ENCODE measurements at places on chromosomes 7 and 10.

DNA sequence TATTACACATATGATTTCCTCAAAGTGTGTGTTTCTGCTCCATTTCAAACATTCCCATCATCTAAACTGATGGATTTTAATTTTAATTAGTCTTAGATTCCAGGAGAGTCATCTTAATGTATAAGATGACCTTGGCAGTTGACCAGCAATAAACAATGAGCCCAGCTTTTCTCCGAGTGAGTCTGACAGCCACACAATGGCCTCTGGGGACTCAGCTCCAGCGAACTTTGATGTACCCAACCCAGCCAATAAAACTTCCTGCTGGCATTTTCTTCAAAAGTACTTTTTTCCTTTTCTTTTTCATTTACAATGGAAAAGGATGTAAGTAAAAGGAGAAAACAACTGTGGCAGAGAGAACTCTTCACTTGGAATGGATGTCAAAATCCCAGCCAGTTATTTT is 139.1 kb upstream of the CTBP2 start:
- DNase-seq = no peak

GRCh38 chr10:57955076-57955475 is 312.6 kb downstream of the IPMK start:
- no peak for DNase-seq

GRCh38 chr7:11206177-11206899 is 232.7 kb downstream of the PHF14 start:
- peak; percentile 41 for DNase-seq

DNA sequence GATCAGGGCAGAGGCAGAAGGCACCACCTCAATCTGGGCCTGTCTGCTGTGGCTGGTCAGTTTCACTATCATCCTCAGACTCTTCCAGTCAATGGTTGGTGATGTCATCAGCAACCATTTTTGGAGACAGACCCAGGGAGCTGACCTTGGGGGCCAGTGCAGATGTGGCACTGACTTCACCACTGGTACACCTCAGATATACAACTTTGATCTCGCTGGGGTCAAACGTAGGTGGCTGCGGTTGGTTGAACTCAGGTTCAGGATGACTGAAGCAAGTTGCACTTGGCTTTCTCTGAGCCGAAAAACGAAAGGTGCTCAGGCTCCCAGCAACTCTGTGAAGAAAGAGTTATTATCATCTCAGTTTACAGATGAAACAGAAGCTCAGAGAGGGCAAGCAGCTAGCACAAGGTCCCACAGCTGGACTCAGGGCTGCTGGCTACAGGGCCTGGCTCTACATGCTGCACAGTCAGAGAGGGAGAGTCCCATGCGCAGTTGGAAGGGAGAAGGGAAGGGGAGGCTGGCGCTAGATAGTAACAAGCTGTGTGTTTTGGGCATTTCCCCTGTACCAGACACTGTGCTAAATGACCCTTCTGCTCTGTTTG is 27.2 kb downstream of the ANKRD16 start:
- DNase-seq = no peak

DNA sequence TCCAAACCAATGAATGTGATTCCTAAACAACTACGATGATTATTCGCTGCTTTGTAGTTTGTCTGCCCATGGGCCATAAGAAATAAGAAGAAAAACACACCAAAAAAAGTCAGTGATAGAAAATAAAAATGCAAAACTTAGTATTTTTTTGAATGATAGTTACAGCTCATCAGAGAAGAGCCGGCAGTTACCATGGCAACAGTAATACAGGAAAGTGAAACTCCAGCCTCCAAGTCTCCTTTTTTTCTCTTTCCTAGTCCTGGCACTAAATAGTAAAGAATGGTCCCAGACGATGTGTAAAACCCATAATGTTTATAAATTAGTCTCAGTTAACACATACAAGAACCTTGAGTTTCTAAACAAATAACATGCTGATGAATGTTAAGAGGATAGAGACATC is 21.6 kb upstream of the LHFPL3 start:
- DNase-seq = no peak

DNA sequence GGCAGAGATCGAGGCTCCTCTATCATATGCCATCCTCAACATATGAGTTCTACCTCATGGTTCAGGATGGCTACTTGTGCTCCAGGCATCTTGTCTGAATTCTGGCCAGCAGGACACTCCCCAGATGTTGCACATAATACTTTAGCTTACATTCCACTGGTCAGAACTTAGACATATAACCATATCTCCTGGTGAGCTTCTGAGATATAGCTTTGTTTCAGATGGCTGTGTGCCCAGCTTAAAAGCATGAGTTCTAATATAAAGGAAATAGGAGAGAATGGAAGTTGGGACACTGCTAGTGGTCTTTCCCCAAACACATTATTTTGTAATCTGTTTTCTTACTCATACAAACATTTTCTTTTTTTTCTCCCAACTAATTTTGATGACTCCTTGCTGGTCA is 50.8 kb upstream of the IFRD1 start:
- no peak for DNase-seq

DNA sequence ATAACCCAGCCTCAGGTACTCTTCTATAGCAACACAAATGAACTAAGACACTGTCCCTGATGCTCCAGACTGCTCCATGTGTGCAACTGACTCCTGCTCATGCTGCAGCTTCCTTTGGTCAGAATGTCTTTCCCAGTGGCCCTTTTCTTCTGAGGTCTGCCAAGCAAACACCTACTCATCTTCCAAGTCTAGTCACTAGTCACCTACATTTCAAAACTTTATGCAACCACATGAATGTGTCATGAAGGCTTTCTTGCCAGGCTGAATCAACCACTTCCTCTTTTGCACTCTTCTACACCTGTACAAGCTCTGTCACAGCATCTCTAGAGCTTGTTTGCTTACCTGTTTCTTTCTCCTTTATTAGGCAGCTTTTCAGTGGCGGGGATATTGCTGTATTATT is 75.8 kb downstream of the LSMEM1 start:
- DNase-seq = no peak

- DNase-seq = no peak
Measured at GRCh38 chr7:47285860-47286491, 295.9 kb downstream of the TNS3 start.

DNA sequence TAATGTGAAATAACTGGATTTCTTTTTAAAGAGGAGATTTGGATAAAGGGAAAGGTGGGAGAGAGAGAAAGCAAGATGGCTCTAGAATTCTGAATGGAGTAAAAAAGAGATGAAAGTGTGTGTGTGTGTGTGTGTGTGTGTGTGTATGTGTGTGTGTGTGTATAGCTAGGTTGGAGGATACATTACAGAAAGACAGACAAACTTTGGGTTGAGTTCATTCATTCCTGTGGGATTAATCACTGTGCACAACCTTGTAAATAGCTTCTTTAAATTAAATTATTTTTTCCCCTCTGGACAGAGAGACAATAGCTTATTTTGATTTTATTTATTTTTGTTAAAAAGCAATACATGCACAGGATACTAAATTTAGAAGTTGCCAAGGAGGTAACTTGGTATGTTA is 7.5 kb downstream of the ASB4 start:
- no peak for DNase-seq

DNA sequence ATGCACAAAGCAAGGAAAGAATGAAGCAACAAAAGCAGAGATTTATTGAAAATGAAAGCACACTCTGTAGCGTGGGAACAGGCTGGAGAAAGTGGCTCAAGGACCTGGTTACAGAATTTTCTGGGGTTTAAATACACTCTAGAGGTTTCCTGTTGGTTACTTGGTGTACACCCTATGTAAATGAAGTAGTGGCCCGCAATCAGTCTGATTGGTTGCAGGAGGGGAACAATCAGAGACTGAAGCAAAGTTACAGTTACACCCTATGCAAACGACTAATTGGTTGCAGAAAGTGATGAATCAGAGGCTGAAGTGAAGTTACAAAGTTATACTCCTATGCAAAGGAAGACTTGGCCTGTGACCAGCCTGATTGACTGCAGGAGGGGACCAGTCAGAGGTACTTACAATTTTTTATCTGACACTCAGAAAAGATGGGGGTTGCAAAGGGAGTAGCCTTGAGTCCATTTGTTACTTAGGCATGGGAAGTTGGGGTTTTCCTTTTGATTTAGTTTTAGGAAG is 3.6 kb upstream of the MTPN start:
- DNase-seq = no peak

- DNase-seq = no peak
Measured at GRCh38 chr7:106021151-106022067, 58.3 kb downstream of the CDHR3 start.

DNA sequence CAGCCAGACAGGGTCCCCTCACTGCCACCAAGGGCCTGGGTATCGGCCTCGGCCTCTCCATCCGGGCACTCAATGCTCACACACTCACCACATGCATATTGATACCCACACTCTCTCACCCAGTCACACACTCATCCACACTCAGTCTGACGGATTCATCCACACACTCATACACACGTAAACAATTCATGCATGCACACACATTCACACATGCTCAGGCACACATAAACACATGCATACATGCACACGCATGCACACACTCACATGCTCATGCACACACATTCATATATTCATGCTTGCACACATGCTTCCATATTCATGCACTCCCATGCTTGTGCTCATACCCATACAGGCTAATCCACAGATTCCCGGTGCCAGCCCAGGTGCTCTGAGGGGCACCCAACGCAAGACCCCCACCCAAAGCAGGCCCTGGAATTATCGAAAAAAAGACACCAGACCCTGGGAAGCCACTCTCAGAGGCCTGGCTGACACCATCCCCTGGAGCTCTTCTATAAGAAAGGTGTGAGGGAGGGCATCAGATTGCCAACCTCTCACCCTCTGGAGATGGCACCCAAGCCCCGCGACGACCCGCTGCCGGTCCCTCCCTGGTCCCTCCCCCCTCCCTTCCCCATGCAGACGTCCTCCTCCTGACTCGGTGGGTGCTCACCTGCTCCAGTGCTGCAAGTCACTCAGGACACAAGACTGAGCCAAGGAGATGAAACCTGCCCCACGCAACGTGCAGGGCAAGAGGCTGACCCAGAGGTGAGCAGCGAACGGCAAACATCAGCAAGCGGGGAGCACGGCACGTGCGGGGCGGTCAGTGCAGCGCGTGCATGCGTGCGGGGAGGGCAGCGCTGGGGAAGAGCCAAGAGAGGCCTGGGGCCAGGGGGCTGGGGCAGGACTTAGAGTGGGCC is 15.2 kb downstream of the STK32C start:
- no peak for DNase-seq

DNA sequence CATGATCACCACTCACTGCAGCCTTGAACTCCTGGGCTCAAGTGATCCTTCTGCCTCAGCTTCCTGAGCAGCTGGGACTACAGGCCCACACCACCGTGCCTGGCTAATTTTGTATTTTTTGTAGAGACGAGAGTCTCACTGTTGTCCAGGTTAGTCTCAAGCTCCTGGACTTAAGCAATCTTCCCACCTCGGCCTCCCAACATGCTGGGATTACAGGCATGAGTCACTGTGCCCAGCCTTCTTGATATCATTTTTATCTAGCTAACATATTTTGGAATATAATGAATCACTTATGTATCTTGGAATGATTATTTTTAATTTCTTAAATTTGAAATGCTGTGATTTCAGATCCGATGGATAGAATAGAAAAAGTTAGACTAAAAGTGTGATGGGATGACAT is 18.4 kb downstream of the ARL4A start:
- no peak for DNase-seq

DNA sequence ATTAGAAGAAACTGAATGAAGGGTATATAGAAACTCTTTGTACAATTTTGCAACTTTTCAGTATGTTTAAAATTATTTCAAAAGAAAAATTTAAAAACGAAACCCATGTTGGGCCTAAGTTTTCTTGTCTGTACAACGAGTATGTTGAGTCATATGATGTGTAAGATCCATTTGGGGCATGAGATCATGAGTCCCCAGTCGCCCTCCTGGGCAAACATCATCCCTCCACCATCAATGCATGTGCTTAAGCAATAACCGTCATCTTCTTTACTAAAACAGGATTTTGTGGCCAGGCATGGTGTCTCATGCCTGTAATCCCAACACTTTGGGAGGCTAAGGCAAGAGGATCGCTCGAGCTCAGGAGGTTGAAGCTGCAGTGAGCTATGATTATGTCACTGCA is 54.2 kb upstream of the CDCA7L start:
- no peak for DNase-seq

DNA sequence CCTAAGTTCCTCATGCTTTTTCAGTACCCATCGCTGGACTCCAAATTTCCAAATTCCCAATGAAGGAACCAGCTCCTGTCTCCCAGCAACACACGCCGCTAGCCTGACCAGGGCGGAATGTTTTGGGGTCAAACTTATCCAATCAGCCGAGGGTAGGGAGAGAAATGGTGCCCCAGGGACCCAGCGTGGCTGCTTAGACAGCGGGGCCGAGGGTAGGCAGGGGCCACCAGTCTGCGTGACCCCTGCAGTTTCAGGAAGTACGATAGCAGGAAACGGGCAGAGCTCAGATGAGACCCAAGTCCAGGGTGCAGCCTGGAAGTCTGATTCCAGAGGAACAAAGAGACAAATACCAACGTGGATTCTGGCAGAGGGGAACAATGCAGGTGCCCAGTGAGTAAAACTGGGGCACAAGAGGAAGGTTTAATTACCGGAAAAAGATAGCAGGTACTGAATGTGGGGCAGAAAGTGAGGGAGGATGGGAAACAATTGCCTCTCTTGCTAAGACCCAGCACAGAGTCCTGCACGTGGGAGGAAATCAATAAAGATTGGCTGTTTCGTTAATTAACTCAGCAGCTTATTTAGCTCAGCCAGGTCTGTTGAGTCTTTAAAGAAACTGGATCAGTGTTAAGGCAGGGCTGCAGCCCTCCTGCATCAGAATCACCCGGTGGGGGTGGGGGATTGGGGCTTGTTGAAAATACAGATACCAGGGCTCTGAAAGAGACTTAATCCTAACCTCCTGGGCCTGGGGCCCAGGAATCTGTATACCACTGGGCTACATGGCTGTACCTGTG is 50.4 kb upstream of the NFE2L3 start:
- no peak for DNase-seq

DNA sequence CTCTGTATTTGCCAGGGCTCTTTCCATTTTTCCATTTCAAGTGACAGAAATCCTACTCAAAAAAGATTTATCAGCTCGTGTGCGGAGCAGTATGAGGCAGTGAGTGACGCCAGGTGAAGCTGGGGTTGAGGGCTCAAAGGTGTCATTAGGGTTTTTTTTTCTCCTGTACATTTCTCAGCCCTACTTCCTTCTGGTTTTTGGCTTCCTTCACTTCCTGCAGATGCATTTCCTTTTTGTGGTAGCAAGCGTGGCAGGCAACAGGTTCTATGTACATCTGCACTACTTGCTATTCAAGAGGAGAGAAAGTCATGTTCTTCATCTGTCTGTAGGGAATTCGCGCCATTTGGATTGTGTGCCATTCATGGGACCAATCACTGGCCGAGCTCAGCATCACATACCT is 52.8 kb upstream of the AOAH start:
- DNase-seq = no peak

GRCh38 chr10:46285300-46285699 is 1.5 kb upstream of the ANTXRL start:
- no peak for DNase-seq

DNA sequence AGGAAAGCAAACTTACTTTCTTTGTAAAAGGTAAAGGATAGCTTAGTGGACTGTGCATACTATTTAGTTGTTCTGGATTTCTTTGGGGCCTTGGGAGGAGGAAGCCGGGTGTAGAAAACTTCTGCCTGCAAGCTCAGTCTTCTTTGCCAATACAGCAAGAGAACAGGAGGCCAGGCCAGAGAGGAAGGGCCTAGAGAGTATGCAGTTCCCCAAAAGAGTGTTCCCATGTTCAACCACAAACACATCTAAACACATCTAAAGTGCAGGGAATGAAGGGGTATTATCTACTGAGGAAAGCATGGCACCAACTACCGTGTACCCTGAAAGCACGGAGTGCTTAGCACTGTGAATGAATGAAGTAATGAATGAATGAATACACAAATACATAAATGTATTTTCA is 11.0 kb downstream of the KIAA1217 start:
- DNase-seq = no peak

All from SHP77 (cell line).